ENCODE measurements at places on chromosomes 6 and 20.
A peak's percentile ranks its signal among the peaks of the same experiment; 100 is the strongest.

DNA sequence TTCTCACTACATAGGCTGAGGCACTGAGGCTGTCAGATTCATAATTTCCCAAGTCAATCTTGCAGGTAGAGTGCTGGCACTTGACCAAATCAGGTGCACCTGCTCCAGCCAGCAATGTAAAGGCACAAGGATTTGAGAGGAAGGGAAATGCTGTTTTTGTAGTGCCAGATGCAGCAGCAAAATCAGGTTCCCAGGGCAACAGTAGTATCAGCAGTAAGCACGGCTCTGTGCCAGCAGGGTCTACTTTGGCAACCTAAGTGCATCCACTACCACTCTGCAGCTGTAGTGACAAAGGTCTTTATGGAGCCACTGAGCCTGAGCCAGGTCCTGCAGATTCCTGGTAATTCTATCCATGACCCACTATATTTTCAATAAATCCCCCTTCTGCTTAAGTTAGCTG lies 329.5 kb downstream of the TPBG start:
- peak; percentile 21 for DNase-seq

- no peak for DNase-seq
Measured at GRCh38 chr6:52494298-52495072, 74.3 kb downstream of the EFHC1 start.

DNA sequence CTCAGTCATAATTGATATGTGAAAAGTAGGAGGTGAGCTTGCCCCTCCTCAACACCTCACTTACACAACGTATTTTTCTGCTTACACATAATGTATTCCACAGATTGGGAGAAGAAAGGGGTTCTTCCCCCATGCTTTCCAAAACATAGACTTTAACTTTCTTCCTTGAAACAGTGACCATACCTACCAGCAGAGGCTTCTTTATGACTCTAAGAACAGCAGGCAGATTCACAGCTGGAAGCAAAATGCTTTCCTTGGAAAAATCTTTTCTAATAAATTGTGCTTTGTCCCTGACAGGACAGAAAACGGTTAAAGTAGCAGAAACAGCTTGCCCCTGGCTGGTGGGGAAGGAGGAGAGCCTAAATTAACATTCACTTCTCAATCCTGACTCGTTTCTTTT lies 629.1 kb upstream of the IMPG1 start:
- no peak for DNase-seq

- DNase-seq = peak; percentile 36
Measured at GRCh38 chr6:156262014-156262413, 515.2 kb upstream of the ARID1B start.

- DNase-seq = no peak
Measured at GRCh38 chr6:12761376-12762115, 45.0 kb downstream of the PHACTR1 start.

DNA sequence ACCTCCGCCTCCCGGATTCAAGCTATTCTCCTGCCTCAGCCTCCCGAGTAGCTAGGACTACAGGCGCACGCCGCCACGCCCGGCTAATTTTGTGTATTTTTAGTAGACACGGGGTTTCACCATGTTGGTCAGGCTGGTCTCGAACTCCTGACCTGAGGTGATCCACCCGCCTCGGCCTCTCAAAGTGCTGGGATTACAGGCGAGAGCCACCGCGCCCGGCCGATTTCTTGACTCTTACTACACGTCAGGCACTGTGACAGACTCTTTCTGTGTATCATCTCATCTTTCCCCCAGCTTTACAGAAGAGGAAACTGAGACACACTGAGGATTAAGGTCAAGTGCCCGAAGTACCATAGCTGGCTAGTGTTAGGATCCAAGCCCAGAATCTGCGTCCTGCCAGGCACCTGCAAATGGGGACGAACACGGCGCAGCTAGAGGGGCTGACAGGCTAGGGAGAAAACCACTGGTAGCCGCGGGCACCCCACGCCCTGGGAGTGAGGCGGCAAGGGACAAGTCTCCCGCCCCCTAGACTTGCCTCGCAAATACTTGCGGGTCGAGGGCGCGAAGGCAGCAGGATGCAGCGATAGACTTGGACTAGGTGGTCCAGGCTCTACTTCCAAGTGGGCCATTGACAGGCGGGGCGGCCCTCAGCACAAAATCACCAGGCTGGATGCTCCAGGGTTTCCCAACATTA lies 1.1 kb upstream of the TAF8 start:
- DNase-seq = no peak

DNA sequence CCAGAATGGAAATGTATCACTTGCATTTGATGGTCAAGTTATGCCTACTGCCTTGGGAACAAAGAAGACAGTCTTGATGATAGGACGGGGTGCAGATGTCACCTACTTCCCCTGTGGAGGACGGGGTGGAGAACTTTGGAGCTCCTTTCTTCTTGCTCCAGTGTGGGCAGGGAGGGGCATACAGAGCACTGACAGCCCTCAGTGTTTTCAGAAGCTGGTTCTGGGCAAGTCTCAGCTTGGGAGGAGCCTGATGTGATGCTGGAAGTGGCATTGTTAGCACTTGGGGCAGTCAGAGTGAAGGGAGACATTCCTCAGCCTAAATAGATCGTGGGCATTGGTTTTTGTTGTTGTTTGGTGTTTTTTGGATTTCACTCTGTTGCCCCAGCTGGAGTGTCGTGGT lies 59.7 kb downstream of the SYNJ2 start:
- DNase-seq = no peak

GRCh38 chr20:50278377-50278683 lies 87.7 kb downstream of the CEBPB start:
- DNase-seq = no peak

- DNase-seq = no peak
Measured at GRCh38 chr20:14406495-14406894, 69.1 kb upstream of the FLRT3 start.

DNA sequence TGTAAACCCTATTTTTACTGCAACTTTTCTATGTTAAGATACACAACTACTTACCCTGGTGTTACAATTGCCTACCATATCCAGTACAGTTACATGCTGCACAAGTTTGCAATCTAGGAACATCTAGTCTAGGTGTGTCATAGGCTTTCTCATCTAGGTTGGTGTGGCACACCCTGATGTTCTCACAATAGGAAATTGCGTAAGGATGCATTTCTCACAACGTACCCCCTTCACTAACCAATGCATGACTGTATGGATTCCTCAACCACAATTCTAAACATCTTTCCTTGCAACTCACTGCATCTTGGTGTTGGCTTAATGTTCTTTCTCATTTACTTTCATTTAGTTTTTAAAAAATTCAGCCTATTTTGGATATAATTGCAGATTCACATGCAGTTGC lies 31.6 kb downstream of the GJA10 start:
- DNase-seq = no peak

DNA sequence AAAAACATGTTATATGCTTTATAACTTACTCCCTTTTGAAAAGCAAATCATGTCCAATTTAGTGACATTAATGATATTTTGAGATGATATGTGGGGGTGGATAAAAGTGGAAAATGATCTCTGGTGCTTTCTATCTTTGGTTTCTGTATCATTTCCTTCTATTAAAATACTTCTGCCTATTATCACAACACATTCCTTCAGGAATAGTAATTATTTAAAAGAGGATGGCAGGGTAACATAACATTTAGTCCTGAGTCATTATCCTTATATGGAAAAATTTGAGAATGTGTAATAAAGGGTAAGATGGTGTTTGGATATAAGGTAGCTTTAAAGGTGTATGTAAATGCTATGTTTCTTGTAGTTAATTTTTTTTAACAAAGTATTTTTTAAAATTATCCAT lies 657.7 kb downstream of the PHF3 start:
- no peak for DNase-seq

DNA sequence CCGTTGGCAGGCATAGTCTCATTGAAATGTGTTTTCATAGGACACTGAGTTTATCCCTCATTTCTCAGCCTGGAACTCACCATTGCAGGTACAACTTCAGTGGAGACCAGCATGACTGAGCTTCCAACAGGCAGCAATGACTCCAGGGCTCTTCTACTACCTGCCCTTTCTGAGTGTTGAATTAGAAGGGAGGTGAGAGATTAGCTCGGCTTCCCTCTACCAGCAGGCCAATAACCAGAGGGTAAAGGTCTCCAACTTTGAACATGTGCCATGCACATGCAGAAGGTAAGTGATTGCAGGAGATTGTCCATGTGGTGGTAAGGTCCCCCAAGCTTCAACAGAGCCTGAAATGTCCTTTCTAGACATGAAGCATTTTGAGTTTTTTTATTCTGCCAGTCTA lies 233.8 kb upstream of the SUPT3H start:
- no peak for DNase-seq

DNA sequence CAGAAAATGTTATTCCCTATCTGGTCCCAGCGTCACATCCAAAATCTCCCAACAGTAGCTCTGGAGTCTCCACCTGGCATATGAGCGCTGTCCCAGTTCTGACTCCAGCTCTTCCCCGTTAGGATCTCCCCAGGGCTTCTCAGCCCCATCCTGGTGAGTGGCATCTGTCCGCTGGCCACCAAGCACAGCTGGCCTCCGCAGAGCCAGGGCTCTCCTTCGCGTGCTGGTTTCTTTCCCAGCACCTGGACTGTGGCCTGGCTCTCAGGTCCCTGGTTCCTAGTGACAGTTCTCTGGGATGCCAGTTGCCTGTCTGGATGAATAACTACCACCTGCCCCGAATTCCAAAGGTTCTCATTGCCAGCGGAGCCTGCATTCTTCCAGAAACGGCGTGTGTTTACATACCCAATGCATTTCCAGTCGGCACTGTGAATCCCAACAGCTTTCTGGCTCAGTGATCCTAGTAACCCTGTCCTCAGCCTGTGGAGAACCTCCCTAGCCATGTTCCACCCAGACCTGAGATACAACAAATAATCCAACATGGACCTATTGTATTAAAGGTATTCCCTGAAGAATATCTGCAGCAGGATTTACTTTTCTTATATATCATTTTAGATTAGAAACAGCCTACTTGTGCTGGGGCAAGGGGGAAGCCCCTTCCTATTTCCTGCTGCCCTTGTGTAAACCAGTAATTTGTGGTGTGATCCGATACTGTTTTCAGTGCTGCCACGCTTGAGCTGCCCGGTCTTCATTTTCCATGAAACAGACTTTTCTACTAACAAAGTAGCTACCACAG lies 69.9 kb upstream of the PDE10A start:
- DNase-seq = no peak

GRCh38 chr20:3766422-3767109 lies 987 bp downstream of the ADISSP start:
- no peak for DNase-seq

GRCh38 chr6:1389369-1390132 lies at the start of gene FOXF2:
TSS of gene FOXF2 (plus strand) at chr6:1389576. CDS start at chr6:1389948, 372 bp downstream.
- no peak for DNase-seq

DNA sequence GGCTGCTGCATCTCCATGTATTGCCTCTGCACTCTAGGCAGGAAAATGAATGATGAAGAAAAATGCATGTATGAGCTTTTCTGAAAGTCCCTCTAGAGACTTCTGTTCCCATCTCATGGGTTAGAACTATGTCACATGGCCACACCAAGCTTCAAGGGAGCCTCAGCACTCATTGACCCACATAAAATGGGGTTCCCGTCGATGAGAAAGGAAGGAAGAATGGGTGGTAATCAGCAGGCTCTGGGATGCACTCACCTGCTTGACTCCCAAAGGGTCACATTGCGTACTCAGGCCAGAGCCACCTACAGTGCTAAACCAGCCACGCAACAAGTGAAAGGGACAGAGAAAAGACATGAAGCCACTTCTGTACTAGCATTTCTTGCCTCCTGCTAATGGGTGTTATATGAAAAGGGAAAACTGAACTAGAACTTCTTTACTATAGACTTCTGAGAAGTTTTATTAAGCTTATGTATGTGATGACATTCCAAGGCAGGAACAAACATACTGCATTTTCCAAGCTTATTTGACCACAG lies 95.8 kb upstream of the GCM1 start:
- no peak for DNase-seq

- no peak for DNase-seq
Measured at GRCh38 chr6:20879526-20879925, 345.3 kb downstream of the CDKAL1 start.

DNA sequence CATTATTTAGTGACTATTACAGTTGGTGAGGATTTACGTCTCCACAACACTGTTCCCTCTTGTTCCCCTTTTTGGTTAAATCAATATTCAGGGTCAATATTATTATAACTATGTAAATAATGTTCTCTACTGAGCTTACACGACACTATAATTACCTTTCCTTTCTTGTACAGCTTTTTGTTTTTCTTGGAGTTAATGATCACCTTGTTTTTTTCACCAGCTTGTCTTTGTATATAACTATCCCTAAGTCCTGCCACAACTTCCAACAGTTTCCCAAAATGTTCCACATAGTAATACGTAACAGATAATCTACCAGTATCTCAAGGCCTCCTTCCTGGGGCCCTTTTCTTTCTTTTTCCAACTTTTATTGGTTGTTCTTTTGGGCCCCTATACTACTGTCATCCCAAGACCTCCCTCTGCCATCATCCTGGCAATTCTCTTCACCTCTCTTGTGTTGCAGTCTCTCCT lies 142.0 kb upstream of the SOX4 start:
- no peak for DNase-seq

- DNase-seq = no peak
Measured at GRCh38 chr6:157982563-157983405, 1.1 kb downstream of the SYNJ2 start.
